ENCODE measurements at places on chromosomes 4 and X.

DNA sequence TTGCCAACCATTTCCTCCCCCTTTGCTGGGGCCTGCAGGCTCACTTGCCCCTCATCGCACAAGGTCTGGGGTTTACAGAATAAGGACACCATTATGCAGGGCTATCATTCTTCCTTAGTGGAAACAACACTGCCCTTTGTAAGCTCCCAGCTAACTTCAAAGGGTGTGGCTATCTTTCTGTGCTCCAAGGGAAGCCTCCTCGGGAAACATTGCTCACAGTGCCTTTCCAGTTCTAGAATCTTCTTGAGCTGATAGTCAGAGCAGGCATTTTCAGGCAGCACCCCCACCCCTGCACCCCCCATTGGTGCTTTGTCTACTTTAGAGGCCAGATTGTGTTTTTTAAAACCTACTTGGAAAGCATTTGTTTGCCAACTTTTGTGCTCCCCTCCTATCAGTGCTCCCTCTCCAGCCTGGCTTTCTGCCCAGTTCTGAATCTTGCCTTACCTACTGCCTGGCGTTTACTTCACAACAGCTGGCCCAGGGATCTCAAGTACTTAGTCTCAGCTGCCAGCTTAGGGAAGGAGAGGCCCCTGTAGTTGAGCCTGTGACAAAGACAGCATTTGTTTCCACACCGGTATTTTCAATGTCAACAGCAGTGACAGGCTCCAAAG lies 53.5 kb downstream of the PLAC1 start:
- no peak for DNase-seq

- DNase-seq, result no peak
Observed at GRCh38 chr4:77703666-77704065, 98.0 kb downstream of the CXCL13 start.

DNA sequence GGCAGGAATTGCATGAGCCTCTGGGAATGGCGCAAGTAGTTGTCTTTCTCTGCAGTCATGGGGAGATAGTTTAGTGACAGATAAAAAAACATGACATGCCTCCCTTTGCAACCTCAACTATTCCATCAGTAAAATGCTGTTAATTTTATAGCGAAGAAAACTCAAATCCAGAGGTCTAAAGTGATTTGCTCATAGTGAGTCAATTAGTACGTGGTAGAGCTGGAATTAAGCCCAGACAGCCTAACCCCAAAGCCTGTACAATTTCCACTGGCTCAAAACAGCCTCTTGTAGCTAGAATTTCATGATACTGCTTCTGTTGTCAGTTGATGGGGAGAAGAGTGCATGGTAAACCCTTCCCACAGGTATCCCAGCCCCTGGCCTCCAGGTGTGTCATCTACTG lies 81.3 kb upstream of the TRPC5 start:
- no peak for DNase-seq

- DNase-seq, result no peak
Observed at GRCh38 chr4:121799208-121799823, 1.8 kb upstream of the EXOSC9 start.

DNA sequence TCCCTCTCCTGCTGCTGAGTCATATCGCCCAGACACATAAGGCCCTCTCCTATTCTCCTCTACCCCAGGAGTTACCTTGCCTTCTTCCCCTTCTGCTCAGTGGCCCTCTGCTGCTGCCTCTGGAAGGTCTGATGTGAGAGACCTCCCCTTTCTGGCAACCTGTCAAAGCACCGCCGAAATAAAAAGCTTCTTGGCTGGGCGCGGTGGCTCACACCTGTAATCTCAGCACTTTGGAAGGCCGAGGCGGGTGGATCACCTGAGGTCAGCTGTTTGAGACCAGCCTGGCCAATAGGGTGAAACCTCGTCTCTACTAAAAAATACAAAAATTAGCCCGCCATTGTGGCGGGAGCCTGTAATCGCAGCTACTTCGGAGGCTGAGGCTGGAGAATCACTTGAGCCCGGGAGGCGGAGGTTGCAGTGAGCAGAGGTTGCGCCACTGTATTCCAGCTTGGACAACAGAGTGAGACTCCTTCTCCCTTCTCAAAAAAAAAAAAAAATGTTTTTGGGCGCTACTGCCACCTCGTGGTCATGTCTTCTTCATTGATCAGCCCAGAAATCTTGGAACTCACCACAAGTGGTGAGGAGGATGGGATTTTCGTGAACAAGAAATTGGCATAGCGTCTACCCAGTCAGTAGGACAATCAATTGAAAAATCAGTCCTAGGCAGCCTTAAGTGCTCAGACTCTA lies 8.6 kb upstream of the ZXDA start:
- DNase-seq, result no peak

- DNase-seq, result peak; percentile 12
Observed at GRCh38 chrX:71181558-71181909, 36.9 kb downstream of the NLGN3 start.

GRCh38 chrX:134368126-134368525 lies 91.8 kb upstream of the HPRT1 start:
- DNase-seq, result no peak

DNA sequence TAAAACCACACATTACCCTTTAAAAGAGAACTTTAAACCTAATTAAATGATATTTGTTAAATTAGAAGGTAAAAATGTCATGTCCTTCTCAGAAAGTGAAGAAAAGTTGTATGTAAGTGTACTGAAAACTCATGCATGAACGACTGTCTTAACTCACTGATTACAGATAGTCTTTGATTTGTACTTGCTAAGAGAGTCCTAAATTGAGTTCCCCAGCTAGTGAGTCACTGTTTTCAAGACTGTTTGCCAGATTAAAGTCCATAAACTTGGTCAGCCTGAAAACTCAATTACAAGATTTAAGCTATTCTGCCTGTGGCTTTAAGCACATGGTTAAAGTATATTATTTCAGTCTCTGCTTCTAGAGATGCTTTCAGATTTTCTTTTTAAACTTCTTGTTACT lies 124.9 kb upstream of the ZCCHC13 start:
- DNase-seq, result no peak

DNA sequence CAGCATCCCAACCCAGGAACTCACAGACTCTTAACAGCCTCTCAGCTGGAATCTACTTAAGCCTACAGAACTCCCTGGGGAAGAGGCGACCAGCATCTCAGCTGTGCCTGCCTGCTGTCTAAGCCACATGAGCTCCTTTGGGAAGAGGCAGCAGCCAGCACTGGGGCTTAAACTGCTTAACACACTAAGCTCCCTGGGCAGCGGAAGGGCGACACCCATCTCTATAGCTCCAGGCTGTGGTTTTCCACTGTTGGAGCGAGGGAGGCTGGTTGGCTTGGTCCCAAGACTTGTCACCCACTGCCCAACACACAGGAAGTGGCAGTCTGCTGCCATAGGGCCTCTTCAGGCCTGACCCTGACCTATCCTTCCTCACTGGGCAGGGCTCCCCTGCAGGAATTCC lies 1544.1 kb upstream of the ADGRL3 start:
- no peak for DNase-seq

GRCh38 chr4:105240037-105240436 lies 93.4 kb downstream of the TET2 start:
- DNase-seq, result no peak

DNA sequence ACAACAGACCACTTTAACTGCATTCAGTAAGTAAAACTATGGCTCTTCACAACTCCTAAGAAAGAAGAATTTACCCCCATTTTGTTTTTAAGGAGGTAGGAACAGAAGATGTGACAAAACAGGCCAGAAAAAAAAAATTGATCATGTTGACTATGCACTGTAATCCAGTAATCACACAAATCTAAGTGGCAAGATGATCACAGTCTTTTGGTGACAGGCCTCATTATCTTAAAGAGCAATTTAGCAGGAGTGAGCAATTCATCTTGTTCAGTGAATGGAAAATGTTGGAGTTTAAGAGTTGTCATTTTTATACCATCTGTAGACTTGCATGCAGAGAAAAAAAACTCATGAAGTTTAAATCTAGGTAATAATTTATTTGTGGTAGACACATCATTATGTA lies 115.1 kb downstream of the SLC39A8 start:
- DNase-seq, result no peak

DNA sequence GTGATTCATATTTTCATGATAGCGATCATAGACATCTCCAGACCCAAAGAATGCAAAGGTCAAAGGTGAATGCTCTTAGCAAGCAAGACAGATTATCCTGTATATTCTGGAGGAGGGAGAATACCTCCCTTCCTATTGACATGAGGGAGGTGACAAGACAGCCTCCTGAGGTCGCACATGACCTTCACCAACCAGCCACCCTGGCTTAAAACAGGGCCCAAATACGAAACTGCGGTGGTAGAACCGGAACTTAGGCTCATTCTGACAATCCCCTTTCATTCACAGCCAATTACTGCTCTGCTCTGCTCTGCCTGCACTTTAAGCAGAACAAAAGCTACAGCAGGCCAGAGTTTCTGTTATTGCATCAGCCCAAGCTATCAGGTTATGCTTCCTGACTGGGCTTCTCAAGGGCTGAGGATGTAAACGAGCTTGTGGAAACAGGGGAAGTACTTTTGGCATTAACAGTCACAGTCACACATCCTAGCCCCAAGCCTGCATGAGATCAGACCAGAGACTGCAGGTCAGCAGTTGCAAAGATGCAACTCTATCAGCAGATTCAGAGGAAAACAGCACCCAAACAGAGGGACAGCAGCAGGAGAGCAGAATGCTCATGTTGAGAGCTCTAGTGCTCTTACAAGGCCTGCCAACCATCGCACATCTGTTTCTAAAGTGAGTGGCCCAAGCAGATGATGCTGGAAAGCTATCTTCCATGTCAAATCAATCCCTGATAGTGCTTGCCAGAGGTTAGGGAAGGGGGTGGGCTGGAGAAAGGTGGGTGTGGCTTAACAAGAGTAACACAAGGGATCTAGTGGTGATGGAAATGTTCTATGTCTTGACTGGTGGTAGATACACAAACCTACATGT lies 51.3 kb upstream of the MAP3K15 start:
- DNase-seq, result no peak

DNA sequence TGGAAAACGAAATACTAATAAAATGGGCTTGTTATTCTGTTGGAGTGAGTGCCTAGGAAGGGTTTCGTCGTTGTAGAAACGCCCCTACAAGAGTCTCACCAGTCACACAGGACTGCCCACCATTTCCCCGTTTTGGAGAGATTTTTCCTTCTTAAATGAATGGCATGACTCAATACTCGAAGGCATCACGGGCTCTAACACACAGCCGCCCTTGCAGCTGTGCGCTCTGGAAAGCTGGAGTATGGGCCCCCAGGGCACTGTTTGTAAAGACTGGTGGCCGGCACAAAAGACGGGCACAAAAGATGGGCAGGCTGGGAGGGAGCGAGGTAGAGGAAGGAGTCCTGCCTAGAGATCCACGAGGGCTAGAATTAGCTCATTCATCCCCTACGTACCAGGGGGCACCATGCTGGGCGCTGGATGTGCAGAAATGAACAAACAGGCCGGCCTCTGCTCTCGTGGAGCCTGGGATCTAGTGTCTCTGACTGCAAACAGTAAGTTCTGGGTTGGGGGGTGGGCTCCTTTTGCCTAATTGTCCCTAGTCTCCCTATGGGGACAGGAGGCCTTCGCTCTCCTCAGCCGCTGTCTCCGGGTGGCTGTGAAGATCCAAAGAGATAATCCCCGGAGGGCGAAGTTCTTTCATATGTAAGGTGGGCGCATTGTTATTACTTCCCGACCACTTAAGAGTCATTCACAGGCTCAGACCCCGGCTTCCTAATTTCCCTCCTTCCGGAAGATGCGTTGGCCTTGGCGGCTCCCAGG lies 1.0 kb upstream of the SFRP2 start:
- no peak for DNase-seq

DNA sequence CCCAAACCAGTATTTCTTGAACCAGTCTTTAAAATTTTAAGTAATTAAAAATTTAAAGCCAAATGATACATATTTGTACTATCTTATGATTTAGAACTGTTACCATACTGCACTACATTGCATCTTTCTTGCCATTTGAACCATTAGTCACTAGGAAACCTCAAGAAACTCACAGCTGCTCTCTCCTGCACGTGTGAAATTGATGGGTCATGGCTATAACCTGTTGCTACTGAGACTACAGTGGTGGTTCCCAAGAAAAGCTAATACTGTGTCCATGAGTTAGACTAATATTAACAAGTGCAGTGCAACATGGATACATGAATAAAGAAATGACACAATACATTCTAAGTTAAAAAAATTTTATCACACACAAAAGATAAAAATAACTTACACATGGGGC lies 88.4 kb downstream of the PDE5A start:
- no peak for DNase-seq

- no peak for DNase-seq
Observed at GRCh38 chr4:25795091-25795490, 67.7 kb downstream of the SEL1L3 start.

DNA sequence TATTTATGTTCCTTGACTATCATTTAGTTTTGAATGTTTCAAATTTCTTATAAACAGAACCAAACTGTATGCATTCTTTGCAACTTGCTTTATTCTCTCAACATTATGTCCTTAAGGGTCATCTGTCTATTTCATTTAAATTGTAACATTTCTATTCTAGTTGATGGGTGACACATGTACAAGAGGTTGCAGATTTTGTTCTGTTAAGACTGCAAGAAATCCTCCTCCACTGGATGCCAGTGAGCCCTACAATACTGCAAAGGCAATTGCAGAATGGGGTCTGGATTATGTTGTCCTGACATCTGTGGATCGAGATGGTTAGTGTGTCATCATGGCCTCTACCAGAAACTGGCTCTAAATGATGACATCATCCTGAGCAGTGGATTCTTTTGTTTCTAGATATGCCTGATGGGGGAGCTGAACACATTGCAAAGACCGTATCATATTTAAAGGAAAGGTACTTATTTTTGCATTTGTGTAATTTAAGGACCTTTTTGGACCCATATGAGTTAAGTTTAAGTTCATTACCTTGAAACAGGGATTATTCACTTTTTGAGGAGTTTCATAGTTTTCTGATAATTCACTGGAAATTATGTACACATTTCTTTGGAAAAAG lies 6.1 kb downstream of the LIAS start:
- DNase-seq, result no peak

DNA sequence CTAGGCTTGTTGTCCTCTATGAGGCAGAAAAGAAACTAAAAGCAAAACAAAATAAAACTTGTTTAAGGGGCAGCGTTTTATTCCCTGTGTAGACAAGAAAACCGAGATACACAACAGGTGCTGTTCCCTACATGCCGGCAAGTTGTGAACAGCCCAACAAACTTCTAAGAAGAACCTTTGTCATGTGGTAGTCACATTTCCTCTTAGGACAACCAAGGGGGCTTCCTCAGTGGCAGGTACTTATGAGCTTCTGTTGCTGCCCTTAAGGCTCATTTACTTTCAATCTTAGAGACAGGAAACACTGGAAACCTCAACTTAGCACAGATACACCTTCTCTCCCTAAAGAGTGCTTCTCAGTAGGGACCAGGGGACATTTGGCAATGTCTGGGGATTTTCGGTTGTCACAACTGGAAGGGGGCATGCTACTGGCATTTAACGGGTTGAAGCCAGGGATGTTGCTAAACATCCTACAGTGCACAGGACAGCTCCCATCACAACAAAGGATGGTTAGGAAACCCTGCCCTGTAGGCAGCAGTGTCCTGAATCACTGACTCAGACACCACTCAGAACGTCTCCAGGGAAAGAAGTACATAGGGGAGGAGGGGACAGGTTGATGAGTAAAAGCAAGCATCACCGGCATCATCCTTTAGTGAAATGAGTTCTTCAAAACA lies 111.0 kb downstream of the ASB9 start:
- no peak for DNase-seq

All from T follicular helper cell (primary cell).